Ecto neural progenitor cell (in vitro differentiated cells): ENCODE measurements at places on chromosomes 5 and 9.

- DNase-seq, result no peak
These were observed 409.1 kb upstream of the GRIA1 start for GRCh38 chr5:153081385-153081784.

DNA sequence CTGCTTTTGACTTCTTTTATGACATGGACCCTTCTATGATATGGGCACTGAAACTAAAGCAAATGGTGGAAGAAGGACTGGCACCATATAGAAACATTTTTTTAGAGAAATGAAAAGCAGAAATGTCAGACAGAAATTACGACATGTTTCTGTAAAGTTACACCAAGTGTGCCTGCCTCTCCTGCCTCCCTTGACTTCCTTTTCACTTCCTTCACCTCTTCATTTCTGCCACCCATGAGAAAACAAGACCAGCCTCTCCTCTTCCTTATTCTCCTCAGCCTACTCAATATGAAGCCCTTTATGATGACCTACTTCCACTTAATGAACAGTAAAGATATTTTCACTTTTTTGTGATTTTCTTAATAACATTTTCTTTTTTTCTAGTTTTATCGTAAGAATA lies 44.5 kb downstream of the ERCC6L2 start:
- DNase-seq, result no peak

GRCh38 chr5:56288873-56289601 lies 55.9 kb upstream of the ANKRD55 start:
- no peak for DNase-seq

DNA sequence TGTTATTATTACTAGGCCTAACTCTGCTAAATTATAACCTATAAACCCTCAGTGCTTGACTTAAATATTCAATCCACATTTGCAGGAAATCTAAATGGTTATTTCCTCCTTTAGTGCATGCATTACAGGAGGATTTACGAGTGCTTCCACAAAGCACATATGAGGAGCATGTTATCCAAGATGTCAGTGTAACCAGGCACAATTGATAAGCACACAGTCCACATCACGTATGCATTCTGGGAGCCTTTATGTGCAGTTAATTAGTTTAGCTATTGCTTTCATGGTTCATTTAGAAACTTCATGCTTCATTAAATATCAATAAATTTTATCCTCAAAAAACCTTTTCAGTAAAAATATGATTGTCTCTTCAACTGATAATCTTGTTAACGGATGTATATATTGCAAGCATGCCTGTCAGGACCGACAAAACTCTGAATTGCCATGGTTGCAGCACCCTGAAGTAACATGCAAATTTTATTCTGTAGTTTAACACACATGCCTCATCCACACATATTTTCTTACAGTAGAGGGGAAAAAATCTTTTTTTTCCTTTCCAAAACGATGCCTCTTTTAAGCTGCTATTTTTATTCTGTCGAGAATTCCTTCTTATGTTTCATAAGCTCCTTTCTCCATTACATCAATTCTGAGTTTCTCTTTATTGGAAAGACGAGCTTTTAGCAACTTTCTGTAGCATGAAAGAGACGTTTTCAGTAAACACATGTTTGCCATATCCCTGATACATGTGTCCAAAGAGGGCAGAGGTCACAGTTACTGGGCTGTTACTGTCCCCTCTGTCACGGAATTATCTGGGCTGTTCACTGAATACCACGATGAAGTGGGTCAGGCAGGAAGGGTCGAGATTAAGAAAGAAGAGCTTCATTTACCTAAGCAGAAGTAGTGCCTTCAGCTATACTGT lies 142.0 kb downstream of the GLIS3 start:
- no peak for DNase-seq

DNA sequence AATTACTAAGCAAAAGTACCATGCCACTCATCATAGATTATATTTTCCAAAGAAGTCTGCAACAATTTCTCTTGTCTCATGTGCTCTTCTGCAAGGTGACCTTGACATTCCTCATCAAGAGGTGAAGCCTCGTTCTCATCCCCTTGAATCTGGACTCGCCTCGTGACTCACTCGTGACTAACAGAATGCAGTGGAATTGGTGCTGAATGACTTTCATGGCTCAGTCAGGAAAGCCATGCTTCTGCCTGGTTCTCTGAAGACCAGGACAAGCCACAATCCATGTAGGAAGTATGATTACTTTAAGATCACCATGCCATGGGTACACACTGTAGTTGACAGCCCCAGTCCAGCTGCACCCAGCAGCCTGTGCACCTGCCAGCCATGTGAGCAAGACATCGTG lies 335.8 kb downstream of the GADD45G start:
- DNase-seq, result no peak

DNA sequence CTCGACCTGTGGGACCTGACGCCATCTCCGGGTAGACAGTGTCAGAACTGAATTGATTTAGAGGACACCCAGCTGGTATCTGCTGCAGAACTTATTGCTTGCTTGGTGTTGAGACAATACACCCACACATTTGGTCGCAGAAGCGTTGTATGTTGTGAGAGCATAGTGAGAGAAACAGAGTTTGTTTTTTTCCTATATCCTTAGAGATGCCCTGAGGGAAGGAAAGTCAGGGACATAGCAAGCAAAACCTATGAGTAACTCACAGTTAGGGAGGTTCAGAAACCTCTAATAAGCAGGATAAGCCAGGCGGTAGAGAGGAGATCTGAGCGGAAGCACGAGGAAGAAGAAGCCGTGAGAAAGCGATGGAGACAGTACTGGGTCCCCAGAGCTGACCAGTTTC lies 59.8 kb downstream of the PTCD2 start:
- DNase-seq, result no peak

- no peak for DNase-seq
These were observed 90.4 kb upstream of the KLF9 start for GRCh38 chr9:70504834-70505233.
